Body of pancreas (tissue), 4 donors: ENCODE measurements at places on chromosomes 4 and X. TPM values are rescaled to one million over a fixed set of nuclear protein-coding genes. Genes with fewer than 3 reads are reported as not detected.

- H3K36me3 ChIP-seq, result no peaks in the 10 kb centered on the region
- H3K4me3 ChIP-seq, result no peak overlapping the region
Observed at GRCh38 chr4:8188743-8189550, 10.1 kb upstream of the SH3TC1 start.

Gene ANK2
- 9.9 TPM for total RNA-seq

DNA sequence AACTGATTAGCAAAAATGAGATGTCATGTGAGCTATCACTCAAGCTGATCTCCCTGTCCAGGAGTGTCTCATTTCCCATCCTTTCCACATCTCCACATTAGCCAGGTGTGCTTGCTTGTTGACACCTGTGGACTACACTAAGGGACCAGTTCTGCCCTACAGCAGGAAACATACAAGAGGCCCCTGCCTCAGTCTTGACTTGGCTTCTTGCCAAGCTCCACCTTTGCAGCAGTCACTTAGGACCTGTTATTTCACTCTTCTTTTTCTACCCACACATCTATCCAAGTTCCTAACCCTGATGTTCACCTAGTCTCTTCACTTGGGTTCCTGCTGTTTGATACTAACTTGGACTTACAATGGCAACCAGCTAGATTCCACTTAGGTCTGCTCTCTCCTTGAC is 13.2 kb downstream of the FRMD7 start:
- no peak overlapping the region for H3K27ac ChIP-seq
- no peak for DNase-seq
- H3K4me3 ChIP-seq, result no peak overlapping the region
- no peaks in the 10 kb centered on the region for H3K27me3 ChIP-seq

DNA sequence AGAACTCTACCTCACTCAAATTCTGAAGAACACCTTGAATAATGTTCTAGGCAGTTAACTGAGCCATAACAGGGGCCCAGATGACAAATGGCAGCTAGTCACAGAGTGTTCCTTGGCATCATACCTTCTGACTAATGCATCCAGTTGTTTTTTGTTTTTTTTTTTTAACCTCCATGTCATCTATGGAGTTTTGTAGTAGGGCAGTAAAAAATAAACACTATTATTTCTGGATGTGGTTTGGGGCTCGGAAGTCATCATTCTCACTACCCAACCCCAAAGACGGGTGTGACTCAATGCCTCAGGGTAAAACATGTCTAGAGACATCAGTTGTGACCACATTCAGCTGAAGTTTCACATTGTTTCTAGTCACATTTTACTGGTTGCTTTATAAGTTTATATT is 31.2 kb upstream of the MCF2 start:
- H3K27me3 ChIP-seq, result no peaks in the 10 kb centered on the region
- H3K27ac ChIP-seq, result no peak overlapping the region
- no peak for DNase-seq
- no peaks in the 10 kb centered on the region for H3K36me3 ChIP-seq
- H3K4me3 ChIP-seq, result no peak overlapping the region
- H3K4me1 ChIP-seq, result no peaks in the 10 kb centered on the region

DNA sequence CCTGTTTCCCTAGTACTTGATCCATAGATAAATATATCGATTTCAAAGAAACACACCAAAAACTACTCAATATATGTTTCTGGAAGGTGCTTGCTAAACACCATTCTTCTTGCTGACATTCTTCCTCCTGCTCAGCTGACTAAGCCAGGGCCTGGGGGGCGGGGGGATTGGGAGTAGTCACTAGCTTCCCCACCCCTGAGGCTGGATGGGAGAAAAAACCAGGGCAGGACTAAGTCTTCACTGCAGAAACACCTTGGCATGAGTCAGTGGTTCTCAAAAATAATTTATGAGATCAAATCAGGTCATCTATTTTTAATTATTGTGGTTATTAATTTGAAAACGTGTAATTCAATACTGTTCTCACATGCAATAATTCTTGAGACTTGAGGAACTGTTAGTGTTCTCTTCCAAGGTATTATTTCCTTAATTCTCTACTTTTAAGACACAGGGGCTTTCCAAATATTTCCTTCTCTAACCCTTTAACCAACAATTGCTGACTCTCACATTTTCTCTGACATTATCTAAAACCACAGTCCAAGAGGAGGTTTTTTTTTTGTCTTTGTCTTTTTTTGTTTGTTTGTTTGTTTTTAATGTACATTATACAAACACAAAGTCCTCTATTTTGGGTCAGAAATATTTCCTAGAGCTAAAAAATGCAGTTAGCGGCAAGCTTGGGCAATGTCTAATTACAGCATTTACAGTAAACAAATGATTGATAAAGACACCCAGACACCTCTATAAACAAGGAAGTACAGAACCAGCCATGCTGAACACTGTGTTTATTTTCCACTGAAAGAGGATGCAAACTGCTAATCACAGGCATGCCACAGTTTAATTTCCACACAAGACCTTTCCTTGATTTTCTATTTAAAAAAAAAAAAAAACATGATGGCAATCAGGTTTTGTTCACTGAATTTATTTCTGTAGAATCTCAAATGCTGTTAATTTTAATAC is 120.3 kb upstream of the USP9X start:
- no peaks in the 10 kb centered on the region for H3K36me3 ChIP-seq
- no peak overlapping the region for H3K4me3 ChIP-seq
- H3K4me1 ChIP-seq, result no peaks in the 10 kb centered on the region
- H3K27me3 ChIP-seq, result no peaks in the 10 kb centered on the region
- peak overlapping the region; percentile 8 for H3K27ac ChIP-seq
- no peak for DNase-seq

GRCh38 chrX:29671421-29671820 is 543.9 kb upstream of the MAGEB2 start:
- H3K4me1 ChIP-seq, result no peaks in the 10 kb centered on the region
- H3K27me3 ChIP-seq, result no peaks in the 10 kb centered on the region
- H3K27ac ChIP-seq, result no peak overlapping the region
- H3K4me3 ChIP-seq, result no peak overlapping the region

DNA sequence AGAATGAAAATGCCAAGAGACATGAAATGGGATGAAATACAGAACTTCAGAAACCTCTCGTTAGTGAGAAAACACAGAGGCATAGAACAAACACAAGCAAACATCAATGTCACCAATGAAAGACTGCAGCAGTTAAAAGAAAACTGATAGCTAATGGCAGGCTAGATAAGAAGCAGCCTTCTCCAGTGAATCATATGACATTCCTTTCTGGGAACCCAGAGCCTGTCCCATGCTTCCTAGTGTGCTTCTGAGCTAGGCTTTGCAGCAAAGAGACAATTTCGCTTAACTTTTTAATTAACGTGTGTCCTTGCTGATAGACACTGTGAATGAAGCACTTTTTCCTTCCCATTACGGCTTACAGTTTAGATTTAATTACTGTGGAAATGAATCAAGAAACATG is 444.6 kb downstream of the IL15 start:
- H3K27me3 ChIP-seq, result no peaks in the 10 kb centered on the region
- no peaks in the 10 kb centered on the region for H3K36me3 ChIP-seq
- H3K27ac ChIP-seq, result no peak overlapping the region
- H3K4me1 ChIP-seq, result no peaks in the 10 kb centered on the region

- DNase-seq, result no peak
- H3K27ac ChIP-seq, result no peak overlapping the region
- no peaks in the 10 kb centered on the region for H3K36me3 ChIP-seq
- H3K4me1 ChIP-seq, result no peaks in the 10 kb centered on the region
- H3K27me3 ChIP-seq, result no peaks in the 10 kb centered on the region
- no peak overlapping the region for H3K4me3 ChIP-seq
Observed at GRCh38 chrX:132393485-132393884, 95.4 kb downstream of the MBNL3 start.

DNA sequence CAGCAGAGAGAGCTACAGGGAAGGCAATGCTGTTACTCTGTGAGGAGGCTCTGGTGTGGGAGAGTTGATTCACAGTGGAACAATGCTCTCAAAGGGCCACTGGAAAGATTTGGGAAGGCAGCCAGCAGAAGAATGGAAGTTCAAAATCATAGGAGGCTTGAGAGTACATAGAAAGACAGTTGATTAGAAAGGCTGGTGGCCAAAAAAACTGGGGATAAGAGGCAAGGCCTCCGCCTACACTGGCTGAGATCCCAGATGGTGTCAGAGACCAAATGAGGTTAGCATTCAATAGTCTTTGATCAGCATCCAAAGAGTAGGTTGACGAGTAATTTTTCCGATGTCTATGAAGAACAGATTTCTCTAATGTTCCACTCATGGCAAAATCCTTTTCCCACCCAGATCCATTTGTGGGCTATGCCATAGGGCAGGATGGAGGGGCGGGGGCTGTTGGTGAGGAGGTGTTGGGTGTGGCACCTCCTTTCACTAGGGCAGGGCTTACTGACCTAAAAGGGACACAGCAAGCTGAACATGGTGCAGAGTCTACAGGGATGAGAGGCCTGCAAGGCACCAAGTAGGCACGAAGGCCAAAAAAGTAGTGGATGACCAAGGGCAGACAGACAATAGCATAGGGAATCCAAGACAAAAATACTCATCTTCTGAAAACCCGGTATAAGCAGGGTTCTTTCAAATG is 15.1 kb downstream of the TEC start:
- H3K36me3 ChIP-seq, result no peaks in the 10 kb centered on the region
- H3K27me3 ChIP-seq, result no peaks in the 10 kb centered on the region
- no peak overlapping the region for H3K4me3 ChIP-seq
- no peak overlapping the region for H3K27ac ChIP-seq

Gene USP17L25
- total RNA-seq, result not detected

DNA sequence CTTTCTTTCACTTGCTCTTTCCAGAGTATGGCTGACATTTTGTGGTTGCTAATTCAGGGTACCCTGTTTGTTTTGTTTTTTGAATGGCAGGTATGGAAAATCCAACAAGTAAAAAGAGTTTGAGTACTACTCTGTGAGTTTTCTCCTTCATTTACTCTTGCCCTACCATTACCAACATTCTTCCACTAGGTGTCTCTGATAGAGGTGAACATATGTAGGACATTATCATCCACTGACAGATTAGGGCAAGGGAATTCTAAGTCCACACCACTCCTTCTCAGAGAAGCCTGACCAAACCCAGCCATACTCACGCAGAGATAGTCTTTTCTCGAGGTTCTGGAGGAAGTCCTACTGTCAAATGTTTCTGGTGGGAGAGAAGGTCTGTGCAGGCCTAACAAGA is 36.7 kb upstream of the HDAC8 start:
- no peaks in the 10 kb centered on the region for H3K27me3 ChIP-seq
- H3K27ac ChIP-seq, result no peak overlapping the region
- peaks cover 3% of the 10 kb centered on the region for H3K4me1 ChIP-seq

- H3K27me3 ChIP-seq, result no peaks in the 10 kb centered on the region
- H3K36me3 ChIP-seq, result no peaks in the 10 kb centered on the region
- no peak overlapping the region for H3K4me3 ChIP-seq
- DNase-seq, result no peak
- H3K4me1 ChIP-seq, result no peaks in the 10 kb centered on the region
- H3K27ac ChIP-seq, result no peak overlapping the region
Observed at GRCh38 chrX:68919707-68920106, 90.9 kb downstream of the EFNB1 start.

DNA sequence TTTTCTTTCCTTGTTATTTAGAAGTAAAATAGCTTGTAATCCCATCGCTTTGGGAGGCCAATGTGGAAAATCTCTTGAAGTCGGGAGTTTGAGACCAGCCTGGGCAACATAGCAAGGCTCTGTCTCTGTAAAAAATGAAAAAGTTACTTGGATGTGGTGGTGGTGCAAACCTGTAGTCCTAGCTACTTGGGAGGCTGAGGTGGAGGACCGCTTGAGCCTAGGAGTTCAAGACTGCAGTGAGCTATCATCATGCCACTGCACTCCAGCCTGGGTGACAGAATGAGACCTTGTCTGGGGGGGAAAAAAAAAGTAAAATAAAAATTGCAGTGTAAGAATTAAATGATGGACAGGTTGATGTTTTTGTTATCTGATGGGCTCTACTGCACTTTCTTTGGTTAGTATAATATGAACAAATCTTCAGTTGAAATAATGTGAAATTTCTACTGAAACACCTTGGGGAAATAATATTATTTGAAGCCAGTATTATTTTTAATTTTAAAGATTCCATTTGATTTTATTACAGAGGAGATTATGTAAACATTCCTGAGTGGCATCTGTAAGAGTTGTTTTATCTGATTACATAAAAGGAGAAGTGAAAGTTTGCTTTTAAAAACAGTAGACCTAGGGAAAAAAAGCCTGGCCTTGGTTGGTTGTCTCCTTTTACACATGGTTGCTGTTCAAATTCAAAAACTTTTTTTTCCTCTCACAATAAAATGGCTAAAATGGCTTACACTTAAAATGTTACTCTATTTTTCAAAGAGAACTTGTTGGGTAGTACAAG is 10.5 kb upstream of the NDUFC1 start:
- no peak overlapping the region for H3K4me3 ChIP-seq
- H3K27ac ChIP-seq, result no peak overlapping the region
- H3K27me3 ChIP-seq, result no peaks in the 10 kb centered on the region
- H3K4me1 ChIP-seq, result peaks cover 32% of the 10 kb centered on the region
- DNase-seq, result no peak
- H3K36me3 ChIP-seq, result no peaks in the 10 kb centered on the region

DNA sequence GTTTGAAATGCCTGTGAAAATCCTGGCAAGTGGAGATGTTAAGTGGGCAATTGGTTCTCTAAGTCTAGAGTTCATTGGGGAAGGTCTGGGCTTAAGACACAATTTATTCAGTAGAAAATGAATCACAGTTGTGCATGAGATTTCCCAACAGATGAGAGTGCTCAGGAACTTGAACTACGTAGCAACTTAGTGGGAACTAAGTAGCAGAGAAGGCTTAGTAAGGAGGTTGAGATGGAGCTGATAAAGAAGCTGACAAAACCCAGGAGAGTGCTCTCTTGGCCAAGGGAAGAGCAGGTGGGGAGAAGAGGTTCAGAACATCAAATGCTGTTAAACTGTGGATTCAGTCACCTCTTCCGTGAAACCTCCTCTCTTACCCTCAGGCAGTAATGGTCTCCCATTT is 33.0 kb downstream of the AFF1 start:
- no peak overlapping the region for H3K4me3 ChIP-seq
- no peaks in the 10 kb centered on the region for H3K27me3 ChIP-seq
- H3K36me3 ChIP-seq, result no peaks in the 10 kb centered on the region
- H3K4me1 ChIP-seq, result peaks cover 40% of the 10 kb centered on the region
- DNase-seq, result no peak

GRCh38 chr4:35730414-35730813 is 513.9 kb downstream of the ARAP2 start:
- H3K4me3 ChIP-seq, result no peak overlapping the region

GRCh38 chr4:73258436-73258685 is 237 bp downstream of the ANKRD17 start:
- peaks cover 44% of the 10 kb centered on the region for H3K4me1 ChIP-seq
- H3K36me3 ChIP-seq, result no peaks in the 10 kb centered on the region
- DNase-seq, result no peak

GRCh38 chrX:46703980-46704379 is 54.9 kb downstream of the SLC9A7 start:
- H3K36me3 ChIP-seq, result no peaks in the 10 kb centered on the region
- H3K27ac ChIP-seq, result no peak overlapping the region
- no peak for DNase-seq
- no peaks in the 10 kb centered on the region for H3K27me3 ChIP-seq
- H3K4me3 ChIP-seq, result no peak overlapping the region

Gene ATG4A
- 31.6 TPM for total RNA-seq

Gene KIT
- total RNA-seq, result 2.1 TPM

GRCh38 chr4:12889054-12889453 is 595.1 kb downstream of the RAB28 start:
- no peaks in the 10 kb centered on the region for H3K27me3 ChIP-seq
- no peak for DNase-seq
- H3K27ac ChIP-seq, result no peak overlapping the region
- no peak overlapping the region for H3K4me3 ChIP-seq

GRCh38 chrX:47489507-47490275 is 6.7 kb upstream of the ZNF41 start:
- H3K36me3 ChIP-seq, result no peaks in the 10 kb centered on the region
- H3K4me3 ChIP-seq, result no peak overlapping the region
- H3K27me3 ChIP-seq, result no peaks in the 10 kb centered on the region
- no peak overlapping the region for H3K27ac ChIP-seq
- no peak for DNase-seq

Gene MAGEE2
- total RNA-seq, result not detected
